ENCODE measurements at places on chromosomes 4 and X.

DNA sequence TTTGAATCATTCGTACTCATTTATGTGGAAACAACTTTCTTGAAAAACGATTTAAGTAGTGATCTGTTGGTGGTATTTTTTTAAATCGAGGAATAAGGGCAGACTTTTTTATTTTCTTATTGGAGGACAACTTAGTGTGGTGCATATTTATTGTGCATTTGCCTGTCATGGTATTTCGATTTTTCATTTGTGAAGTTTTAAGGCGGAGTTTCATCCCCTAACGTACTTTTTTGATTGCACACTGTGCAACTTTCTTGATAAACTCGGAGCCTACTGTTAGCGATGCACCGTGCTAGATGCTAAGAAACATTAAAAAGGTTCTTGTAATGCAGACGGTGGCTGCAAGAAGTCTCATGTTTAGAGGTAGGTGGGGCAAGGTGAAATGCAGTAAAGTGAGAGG is 1.4 kb downstream of the ZFX start:
- no peak for DNase-seq

DNA sequence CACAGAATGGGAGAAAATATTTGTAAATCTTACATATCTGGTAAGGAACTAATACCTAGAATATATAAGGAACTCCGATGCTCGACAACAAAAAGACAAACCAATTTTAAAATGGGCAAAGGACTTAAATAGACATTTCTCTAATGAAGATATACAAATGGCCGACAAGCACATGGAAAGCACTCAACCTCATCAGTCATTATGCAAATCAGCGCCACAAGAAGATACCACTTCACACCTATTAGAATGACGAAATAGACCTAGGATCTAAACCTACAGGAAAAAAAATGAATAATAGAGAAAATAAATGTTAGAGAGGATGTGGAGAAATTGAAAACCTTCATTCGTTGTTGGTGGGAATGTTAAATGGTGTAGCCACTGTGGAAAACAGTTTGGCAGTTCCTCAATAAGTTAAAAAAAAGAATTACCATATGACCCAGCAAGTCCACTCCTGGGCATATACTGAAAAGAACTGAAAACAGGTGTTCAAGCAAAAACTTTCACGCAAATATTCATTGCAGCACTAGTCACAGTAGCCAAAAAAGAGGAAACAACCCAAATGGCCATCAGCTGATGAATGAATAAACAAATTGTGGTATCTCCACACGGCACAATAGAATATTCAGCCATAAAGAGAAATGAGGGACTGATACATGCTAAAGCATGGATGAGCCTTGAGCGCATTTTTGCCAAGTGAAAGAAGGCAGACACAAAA is 57.3 kb upstream of the WDR19 start:
- no peak for DNase-seq

- no peak for DNase-seq
Measured at GRCh38 chr4:96652158-96652557, 812.3 kb downstream of the PDHA2 start.

DNA sequence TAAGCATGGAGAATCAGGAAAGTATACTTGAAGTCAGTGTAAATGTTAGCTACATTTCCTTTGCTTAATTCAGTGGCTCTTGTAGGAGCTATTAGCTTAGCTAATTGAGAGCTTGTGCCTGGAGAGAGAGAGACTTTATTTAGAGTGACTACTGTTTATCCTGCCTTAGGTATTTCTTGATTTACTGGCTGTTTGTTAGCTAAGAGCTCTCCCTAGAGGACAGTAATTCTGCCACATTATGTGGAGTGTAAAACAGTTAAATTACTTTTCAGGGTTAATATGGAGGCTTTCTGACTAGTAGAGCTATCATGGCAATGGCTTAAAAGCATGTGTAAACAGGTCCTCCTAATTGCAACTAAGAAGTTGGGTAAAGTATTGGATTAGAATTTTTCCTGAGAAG is 306.5 kb upstream of the TECRL start:
- DNase-seq = no peak

- DNase-seq = no peak
Measured at GRCh38 chr4:177391953-177392352, 50.3 kb downstream of the AGA start.

DNA sequence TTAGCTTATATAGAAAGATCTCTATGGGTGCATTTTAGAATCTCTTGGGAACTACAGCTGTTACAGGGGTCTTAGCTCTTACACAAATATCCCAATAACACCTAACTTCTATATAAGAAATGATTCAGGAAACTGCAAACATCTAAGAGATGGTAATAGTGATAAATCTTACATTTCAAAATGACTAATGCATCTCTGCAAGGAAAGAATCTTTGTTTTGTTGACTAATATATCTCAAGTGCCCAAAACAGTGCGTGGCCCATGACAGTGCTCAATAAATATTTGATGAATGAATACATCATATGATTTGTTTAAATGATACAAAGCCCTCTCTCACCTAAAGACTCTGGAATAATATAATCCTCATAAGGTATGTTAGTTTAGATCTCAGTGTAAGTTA is 47.5 kb downstream of the CENPE start:
- DNase-seq = no peak

DNA sequence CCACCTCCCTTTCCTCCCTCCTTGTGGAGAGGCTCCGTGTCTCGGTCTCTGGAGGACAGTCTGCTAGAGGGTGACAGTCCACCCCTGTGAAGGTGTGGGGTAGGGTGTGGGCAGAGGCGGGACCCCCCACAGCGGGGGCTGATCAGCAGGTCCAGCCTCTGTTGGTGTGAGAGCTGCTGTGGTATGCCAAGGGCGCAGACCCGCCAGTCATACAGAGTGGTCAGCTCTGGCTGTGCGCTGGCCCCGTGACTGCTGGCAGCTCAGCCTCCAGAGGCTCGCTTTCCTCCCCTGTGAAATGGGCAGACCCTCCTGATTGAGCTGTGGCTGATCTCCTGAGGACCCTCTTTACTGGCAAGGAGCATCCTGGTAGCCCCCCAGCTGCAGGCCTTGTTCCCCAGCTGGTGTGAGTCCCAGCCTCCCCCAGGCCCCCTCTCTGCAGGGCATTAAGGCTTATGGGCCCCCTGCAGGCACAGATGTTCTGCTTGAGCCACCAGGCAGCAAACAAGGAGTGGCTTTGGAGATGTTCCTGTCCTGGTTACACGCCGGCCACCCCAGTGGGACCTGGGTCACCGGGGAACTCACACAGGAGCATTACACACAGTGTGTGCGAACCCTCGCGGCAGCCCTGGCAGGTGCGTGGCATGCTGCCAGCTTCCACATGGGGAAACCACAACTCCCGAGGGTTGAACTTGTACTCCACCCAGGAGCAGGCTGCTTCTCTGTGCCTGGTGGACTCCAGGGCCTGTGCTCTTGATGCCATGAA is 76.8 kb downstream of the PPP2R2C start:
- DNase-seq = no peak
